ENCODE measurements at places on chromosomes 2 and 18.

GRCh38 chr2:127479219-127479825, 47.0 kb downstream of the IWS1 start:
- DNase-seq: peak; percentile 46

- DNase-seq: no peak
Observed at GRCh38 chr2:131032393-131032836, 60.8 kb downstream of the FAM168B start.

- DNase-seq: no peak
Observed at GRCh38 chr2:225693259-225693658, 293.7 kb downstream of the NYAP2 start.

DNA sequence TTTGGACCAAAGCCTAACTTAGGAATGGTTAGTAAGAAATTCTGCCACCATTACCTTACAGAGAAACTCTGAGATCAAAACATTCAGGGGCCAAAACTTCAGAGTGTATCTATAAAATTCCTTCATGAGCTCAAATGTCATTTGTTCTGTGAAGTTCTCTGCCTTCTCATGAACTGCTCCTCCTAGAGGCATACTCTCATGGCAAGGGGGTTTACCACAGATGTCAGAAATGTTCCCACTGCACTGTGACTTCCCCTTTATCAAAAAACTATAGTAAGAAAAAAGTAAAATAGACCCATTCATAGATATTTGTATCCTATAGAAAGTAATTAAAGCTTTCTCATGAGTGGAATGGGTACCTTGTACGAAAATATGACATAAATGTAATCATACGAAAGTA, 68.5 kb downstream of the USP40 start:
- DNase-seq: no peak

DNA sequence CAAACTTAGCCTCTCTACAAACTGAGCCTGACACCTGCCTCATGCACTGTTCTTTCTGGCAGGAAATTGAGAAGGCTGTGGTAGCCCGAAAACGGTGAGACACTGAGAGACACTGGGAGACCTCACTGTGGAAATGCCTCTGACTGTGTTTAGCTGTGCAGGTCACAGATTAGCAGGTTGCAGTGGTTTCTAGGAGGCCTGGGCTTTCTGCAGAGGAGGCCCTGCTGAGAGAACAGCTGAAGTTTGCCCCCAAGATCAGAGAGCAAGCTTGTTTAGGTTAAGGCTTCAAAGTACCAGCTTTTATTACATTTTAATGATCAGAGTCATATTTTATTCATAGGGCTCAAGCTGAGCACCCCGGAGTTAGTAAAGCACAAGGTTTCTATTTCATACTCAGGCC, 68.7 kb upstream of the LYPD6 start:
- DNase-seq: no peak

GRCh38 chr2:231715988-231716616, 7.8 kb downstream of the PTMA start:
- no peak for DNase-seq

DNA sequence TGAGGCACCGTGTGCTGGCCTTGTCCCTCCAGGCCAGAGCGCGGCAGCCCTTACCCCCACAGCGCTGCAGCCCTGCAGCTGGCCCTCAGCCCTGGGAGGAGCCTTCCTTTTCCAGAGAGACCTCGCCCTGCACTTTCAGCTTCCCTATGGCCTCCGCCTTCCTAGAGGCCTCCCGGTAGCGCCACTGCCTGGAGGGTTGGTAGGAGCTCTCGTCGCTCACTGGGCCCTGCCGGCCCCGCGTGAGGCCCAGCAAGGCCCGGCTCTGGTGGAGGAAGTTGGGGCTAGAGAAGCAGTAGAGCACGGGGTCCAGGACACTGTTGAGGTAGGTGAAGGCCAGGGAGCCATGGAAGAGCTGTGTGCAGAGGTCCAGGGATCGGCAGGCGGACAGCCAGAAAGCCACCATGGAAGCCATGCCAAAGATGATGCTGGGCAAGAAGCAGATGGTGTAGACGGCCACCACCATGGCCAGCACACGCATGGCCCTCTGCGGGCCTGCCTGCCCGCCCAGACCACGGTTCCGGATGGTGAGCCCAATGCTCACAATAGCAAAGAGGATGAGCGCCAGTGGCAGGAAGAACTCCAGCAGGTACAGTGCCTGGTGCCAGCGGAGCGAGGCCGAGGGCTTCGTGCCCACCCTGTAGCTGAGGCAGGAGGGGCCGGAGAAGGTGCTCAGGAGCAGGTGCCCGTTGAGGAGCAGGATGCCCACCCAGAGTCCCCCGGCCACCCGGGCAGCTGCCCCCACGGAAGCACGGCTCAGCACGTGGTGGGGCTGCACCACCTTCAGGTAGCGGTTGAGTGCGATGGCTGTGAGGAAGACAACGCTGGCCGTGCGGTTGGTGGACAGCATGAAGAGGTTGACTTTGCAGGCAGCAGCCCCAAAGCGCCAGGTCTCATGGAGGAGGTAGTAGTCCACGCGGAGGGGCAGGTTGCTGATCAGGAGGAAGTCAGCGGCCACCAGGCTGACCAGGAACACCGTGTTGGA, 821 bp downstream of the OXER1 start:
- DNase-seq: no peak

DNA sequence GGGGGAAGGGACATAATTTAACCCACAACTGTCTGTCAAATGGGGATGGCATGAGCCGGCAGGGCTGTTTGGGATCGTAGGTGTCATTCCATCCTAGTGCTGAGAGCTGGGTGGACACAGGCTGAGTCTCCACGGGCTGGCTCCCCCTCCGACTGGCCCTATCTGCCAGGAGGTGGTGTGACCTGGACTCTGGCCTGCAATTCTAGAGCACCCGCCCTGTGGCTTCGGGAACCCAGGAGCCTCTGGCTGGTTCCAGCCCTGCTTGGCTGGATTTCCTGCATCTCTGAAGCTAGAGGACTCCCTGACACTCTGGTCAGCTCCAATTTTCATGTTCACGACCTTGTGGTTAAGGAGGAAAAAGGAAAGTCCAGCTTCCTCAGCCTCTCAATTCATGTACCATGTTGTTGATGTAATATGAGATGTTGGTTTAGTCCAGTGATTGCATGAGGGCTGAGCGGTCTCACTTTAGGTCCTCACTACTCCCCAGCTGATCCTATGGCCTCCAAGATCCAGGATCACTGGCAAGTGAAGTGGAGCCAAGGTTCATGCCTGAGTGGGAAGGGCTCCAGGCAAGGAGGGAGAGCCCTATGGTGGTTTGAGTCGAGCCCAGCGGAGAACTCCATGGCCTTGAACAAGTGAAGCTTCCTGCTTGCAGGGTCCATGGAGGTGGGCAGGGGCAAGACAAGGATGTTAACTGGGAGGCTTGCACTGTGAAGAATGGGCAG, 169.1 kb downstream of the NDUFA10 start:
- no peak for DNase-seq

GRCh38 chr2:38978296-38978903, 88.7 kb downstream of the ARHGEF33 start:
- DNase-seq: no peak

DNA sequence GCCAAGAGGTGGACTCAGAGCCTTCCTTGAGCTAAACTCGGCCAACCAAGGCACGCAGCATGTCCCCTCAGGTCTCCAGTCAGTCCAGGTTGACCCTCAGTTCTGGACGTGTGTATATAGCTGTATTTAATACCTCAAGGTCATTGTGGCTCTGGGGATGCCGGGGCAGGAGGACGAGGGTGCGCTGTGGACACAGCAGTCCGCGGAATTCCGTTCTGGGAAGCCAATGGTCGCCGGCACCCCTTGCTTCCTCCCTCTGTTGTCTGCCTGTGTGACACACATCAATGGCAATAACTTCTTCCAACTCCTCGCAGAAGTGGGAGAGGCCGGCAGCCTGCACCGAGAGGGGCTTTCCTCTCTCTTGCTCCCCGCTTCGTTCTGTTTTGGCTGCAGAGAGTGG, 27.7 kb downstream of the LBH start:
- no peak for DNase-seq

GRCh38 chr2:53768242-53768542, 588 bp downstream of the CHAC2 start:
- DNase-seq: peak; percentile 52

DNA sequence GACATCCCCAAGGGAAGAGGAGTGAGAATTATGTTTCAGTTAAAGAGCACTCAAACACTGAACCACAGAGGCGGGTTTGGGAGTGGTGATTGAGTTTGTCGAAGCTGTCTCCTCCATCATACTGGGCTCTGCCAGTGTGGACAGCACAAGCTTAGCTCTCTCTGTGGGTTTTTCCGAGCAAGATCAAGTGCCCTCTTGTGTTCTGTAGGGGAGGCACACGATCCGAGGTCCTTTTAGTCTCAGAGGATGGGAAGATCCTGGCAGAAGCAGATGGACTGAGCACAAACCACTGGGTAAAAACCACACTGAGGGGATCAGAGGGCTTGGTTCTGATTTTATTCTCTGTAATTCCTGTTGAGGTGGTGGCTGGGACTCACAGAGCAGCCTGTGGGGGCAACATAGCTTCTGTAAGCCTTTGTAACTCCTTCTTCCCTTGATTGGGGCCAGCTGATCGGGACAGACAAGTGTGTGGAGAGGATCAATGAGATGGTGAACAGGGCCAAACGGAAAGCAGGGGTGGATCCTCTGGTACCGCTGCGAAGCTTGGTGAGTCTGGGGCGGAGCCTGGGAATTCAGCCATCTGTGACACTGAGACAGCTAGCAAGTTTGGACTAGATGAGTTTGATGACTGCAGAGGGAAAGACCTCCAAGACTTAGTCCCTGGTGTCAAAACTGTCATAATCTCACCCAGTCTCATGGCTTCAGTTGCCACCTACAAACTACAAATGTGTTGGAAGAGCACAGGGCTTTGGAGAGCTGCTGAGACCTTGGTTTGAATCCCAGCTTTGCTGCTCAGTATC, 2.0 kb downstream of the NAGK start:
- DNase-seq: peak; percentile 13

GRCh38 chr2:171706152-171706803, 19.0 kb downstream of the DYNC1I2 start:
- peak; percentile 16 for DNase-seq

DNA sequence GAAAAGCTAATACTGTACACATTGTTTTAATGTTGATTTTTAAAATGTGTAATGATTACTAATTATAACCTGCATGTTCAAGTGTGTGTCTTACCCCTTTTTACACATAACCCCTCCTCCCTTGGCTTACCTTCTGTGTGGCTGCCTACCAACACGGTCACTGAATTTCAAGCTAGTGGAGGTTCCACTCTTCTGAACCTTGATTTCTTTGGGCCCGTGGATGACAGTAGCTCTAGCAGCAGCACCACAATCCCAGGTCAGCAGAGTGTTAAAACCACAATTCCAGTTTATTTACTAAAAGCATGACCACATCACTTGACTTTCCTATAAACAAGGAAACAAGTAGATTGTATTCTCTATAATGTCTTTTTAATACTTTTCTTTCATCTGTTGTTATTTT, 56.9 kb downstream of the AFTPH start:
- DNase-seq: peak; percentile 32

DNA sequence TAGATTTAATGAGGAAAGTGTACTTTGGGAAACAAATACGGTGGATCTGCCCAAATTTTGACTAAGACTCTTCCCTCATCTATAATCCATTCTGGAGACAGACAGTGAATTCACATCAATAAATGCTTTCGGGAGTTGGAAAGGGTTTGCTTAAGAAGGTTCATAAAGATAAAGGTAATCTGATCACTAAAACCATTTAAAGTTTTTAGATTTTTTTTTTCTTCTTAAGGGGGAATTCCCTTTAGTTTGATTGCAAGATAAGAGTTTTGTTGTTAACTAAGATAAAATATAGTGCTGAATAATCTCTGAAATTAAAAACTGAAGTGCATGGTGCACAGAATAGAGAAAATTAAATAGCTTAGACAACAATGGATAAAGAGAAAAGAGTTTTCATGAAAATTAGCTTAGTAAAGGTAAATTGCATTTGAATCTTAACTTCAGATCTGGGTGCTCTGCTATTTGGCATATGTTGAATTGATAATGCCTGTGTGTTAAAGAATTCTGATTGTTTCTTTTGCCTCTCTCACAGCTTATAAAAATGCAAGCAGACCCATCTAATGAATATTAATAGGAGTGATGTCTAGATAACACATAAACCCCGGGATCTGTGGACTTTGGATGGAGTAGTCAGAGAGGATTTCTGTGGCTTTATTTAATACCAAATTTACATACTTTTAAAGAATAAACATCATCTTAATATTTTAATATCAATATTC, 100.8 kb downstream of the MEIS1 start:
- DNase-seq: no peak

- no peak for DNase-seq
Observed at GRCh38 chr2:200352636-200353035, 46.1 kb downstream of the SPATS2L start.

- no peak for DNase-seq
Observed at GRCh38 chr2:85956646-85957039, 67.9 kb upstream of the ST3GAL5 start.

GRCh38 chr2:152413228-152414030, 78.5 kb downstream of the FMNL2 start:
- no peak for DNase-seq

- no peak for DNase-seq
Observed at GRCh38 chr2:233996461-233996860, 54.0 kb upstream of the SPP2 start.

GRCh38 chr2:66153941-66154340, 281.0 kb upstream of the MEIS1 start:
- no peak for DNase-seq

DNA sequence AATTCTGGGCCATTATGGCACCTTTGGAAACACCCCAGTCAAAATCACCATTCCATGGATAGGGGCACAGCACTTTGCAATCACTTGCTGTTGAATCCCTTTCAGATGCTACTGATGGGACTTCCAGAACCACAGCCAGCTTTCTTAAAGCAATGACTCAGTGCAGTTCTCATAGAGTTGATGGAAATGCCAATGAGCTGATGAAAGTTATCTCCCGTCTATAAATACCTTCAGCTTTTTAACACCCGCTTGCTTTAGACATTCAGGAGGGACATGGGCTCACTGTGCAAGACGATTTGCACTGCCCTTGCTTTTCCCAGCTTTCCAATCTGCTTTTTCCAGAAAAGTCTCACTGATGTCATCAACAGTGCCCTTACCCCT, 66.7 kb upstream of the RPL31 start:
- no peak for DNase-seq

DNA sequence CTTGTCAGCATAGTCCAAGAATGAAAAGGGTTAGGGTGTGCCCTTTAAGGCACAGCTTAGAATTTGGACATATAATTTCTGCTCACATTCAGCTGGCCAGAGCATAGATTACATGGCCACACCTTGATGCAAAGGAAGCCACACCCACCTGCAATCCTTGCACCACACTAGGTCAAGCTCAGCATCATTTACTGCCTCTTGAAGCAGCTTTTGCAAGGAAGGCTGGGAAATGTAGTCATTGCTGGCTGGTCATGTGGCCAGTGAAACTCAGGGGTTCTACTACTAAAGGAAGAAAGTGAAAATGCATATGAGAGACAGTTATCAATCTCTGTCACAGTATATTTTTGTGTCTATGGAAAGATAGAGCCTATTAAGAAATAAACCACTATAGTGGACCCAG, 159.3 kb downstream of the GFPT1 start:
- no peak for DNase-seq

DNA sequence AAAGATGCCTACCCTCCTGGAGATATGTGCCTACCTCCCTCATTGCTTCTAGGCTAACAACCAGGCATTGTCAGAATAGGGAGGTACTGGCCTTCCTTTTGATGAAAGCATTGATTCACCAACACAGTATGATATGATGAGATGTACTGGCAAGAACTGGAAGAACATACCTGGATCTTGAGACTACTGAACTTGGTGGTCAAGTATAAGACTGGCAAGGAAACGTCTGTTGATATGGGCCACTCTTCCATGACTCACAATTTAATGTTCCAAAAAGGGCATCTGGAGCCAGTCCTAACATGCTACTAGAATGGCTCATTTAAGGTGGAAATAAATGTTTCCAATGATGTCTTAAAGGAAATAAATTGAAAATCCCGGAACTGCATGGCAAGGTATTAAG, 18.1 kb downstream of the DTNB start:
- DNase-seq: no peak

All from NCI-H2081 (cell line).